ENCODE measurements at places on chromosomes 5 and 9. TPM values are rescaled to one million over a fixed set of nuclear protein-coding genes. Genes with fewer than 3 reads are reported as not detected.

Gene UBE2QL1
- total RNA-seq, result 0.12 TPM

Gene CD14
- total RNA-seq, result 107 TPM

Gene GCNT4
- 2.7 TPM for total RNA-seq

Gene HNRNPK
- total RNA-seq, result 533 TPM

Gene DNAJB5
- total RNA-seq, result 6.3 TPM

Gene SLC31A2
- total RNA-seq, result 18.4 TPM

Gene SLC36A3
- total RNA-seq, result not detected

Gene RFESD
- total RNA-seq, result 2.3 TPM

Gene HTR4
- total RNA-seq, result 0.08 TPM

Gene ARL14EPL
- total RNA-seq, result not detected

Gene DMRTA1
- total RNA-seq, result 0.12 TPM

Gene NUTM2F
- total RNA-seq, result not detected

Gene SGCD
- total RNA-seq, result 24.2 TPM

Gene SPINK6
- total RNA-seq, result not detected

Gene IL7R
- total RNA-seq, result not detected

Gene RBM22
- total RNA-seq, result 18.5 TPM

Gene PSD2
- under 0.01 TPM for total RNA-seq

Gene SPINK13
- not detected for total RNA-seq

Gene PTGES2
- total RNA-seq, result 112 TPM

Gene CARTPT
- not detected for total RNA-seq

Gene CD74
- 0.15 TPM for total RNA-seq

Gene SLC46A2
- total RNA-seq, result not detected

Gene CSF2
- not detected for total RNA-seq

Gene WHRN
- 1.2 TPM for total RNA-seq

Gene NOTCH1
- 11.8 TPM for total RNA-seq
